IMR-90 (cell line): ENCODE measurements at places on chromosomes 13 and 19. TPM values are rescaled to one million over a fixed set of nuclear protein-coding genes. Genes with fewer than 3 reads are reported as not detected.

DNA sequence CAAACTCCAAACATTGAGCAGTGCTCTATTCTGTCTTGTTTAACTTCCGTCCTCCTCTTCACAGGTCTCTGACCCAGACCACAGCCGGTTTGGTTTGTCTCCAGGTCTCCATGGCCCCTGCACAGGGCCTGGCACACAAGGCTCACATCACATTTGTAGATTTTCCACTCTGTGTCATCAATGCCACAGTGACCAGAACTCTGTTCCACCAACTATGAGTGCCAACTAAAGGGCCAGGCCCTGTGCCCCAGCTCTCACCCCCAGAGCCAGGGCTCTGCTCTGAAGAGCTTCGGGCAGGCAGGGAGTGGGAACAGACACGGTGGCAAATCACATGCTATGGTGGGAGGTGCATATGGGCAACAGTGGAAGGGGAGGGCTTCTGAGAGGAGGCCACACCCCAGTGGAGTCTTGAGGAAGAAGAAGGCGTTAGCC is 16.0 kb downstream of the SMG9 start:
- DNase-seq: no peak

DNA sequence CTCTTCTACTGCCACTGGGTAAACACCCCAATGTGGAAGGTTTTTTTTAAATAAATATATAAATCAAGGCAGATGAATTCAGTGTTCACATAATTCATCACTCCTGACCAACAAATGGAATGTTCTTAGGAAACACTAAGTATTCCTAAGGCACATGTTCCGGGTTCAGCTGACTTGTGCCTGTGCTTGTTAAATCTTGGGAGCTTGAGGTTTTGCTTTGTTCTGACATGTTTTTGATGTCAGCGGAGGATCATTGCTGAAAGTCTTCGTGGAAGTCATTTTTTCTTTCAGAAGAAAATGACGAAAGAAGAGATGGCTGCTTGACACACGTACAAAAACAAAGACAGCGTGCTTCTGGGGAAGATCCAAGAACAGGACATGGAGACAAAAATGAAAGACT is 185.8 kb downstream of the MZT1 start:
- DNase-seq: no peak

DNA sequence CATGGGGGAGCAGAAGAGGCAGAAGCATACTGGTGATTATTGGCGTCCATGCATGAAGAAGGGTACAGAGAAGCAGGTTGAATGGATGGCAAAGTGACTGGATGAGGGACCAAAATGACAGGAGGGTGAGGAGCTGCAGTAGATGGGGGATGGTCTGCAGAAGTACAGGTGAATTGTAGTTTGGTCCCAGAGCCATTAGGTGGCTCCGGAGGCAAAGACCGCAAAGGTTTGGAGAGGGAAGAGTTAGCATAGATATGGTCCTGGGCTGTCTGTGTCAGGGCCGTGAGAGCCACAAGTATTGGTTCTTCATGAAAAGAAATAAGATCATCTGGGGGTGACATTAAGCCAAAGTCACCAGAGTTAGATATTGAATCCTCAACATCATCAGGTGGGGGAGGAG is 59.0 kb upstream of the ZNF726 start:
- no peak for DNase-seq

Gene SLC25A42
- total RNA-seq: 1.9 and 2.0 TPM in 2 replicates

Gene BST2
- 0.18 and 0.28 TPM in 2 replicates for total RNA-seq

Gene ZNF112
- 7.7 and 10.3 TPM in 2 replicates for total RNA-seq
